ENCODE measurements at places on chromosomes 6 and 20.

- H3K27me3 ChIP-seq = no peaks in the 10 kb centered on the region
- no peak overlapping the region for H3K4me3 ChIP-seq
- no peak overlapping the region for H3K27ac ChIP-seq
- DNase-seq = no peak
Observed at GRCh38 chr6:88298066-88298845, 132.1 kb upstream of the CNR1 start.

- peaks cover 14% of the 10 kb centered on the region for H3K4me1 ChIP-seq
- peak overlapping the region; percentile 7 for H3K27ac ChIP-seq
- no peak for DNase-seq
- H3K27me3 ChIP-seq = no peaks in the 10 kb centered on the region
- no peaks in the 10 kb centered on the region for H3K36me3 ChIP-seq
Observed at GRCh38 chr20:59948212-59948611, 8.0 kb downstream of the FAM217B start.

- H3K27me3 ChIP-seq = no peaks in the 10 kb centered on the region
- peaks cover 13% of the 10 kb centered on the region for H3K36me3 ChIP-seq
- no peak overlapping the region for H3K4me3 ChIP-seq
Observed at GRCh38 chr20:62914970-62915457, 11.3 kb downstream of the DIDO1 start.

GRCh38 chr20:24485981-24486380, 16.6 kb downstream of the SYNDIG1 start:
- H3K4me1 ChIP-seq = no peaks in the 10 kb centered on the region
- H3K27ac ChIP-seq = no peak overlapping the region
- H3K4me3 ChIP-seq = no peak overlapping the region
- H3K36me3 ChIP-seq = no peaks in the 10 kb centered on the region
- DNase-seq = no peak

GRCh38 chr6:111727802-111728201, 122.1 kb upstream of the TRAF3IP2 start:
- no peaks in the 10 kb centered on the region for H3K4me1 ChIP-seq
- H3K36me3 ChIP-seq = no peaks in the 10 kb centered on the region
- no peak for DNase-seq
- H3K4me3 ChIP-seq = no peak overlapping the region

- no peaks in the 10 kb centered on the region for H3K27me3 ChIP-seq
- no peak overlapping the region for H3K4me3 ChIP-seq
- H3K36me3 ChIP-seq = no peaks in the 10 kb centered on the region
- no peaks in the 10 kb centered on the region for H3K4me1 ChIP-seq
Observed at GRCh38 chr6:113829696-113830045, 27.5 kb upstream of the MARCKS start.

DNA sequence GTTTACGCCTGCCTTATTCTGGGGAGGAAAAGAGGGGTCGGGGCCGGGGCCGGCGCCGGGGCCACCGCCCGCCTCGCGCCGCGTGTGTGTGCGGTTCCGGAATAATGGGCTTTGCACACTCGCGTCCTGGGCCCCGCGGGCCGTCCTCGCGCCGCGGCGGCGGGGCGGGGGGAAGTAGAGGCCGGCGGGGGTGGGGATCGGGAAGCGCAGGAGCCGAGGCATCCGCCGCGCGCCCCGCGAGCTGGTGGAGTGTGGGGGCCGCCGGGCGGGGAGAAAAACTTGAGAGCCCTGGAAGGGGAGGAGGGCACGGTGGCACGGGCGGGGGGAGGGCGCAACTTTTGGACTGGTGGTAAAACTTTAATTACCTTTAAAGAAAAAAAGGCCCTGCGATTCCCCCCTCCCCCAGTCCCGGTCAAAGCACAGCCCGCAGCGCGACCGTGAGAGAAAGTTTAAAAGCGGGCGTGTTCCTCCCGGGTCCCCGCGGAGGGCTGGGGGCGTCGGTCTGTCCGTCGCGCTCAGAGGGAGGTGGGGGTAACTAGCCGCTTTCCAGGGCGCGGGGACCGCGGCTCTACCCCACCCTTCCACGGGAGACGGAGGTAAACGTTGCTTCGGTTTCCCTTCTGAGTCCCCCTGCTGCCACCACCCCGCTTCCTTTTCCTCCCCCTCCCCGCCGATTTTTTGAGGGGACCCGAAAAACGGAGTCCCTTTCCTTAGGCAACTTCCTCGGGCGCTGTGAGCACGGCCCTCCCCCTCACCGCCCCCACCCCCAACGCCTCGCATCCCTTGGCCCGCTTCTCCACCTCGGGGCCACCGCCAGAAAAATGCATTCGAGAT, 1.9 kb downstream of the L3MBTL3 start:
- H3K4me3 ChIP-seq = peak overlapping the region; percentile 78
- peak overlapping the region; percentile 84 for H3K27ac ChIP-seq
- H3K4me1 ChIP-seq = no peaks in the 10 kb centered on the region
- no peaks in the 10 kb centered on the region for H3K27me3 ChIP-seq
- H3K36me3 ChIP-seq = no peaks in the 10 kb centered on the region

DNA sequence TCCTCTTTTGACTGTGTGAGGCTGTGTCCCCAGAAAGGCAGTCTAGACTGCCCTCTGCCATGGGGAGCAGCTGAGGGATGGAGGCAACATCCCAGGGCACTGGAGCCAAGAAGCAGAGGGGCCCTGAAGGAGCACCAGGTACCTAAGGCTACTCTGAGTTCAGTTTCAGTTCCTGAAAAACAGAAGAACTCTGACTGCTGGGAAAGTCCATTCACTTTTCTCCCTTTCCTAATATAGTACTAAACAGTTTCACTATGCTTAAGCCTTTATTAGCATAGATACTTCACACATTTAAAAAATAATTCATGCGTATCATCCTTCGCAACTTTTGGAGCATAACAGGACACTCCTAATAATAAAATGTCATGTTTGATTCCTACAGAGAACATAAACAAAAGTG, 130.0 kb downstream of the FOXC1 start:
- H3K4me3 ChIP-seq = no peak overlapping the region
- no peaks in the 10 kb centered on the region for H3K27me3 ChIP-seq
- no peaks in the 10 kb centered on the region for H3K36me3 ChIP-seq

- no peaks in the 10 kb centered on the region for H3K36me3 ChIP-seq
- H3K27me3 ChIP-seq = no peaks in the 10 kb centered on the region
- no peaks in the 10 kb centered on the region for H3K4me1 ChIP-seq
Observed at GRCh38 chr6:83893024-83893423, 33.5 kb downstream of the CYB5R4 start.

DNA sequence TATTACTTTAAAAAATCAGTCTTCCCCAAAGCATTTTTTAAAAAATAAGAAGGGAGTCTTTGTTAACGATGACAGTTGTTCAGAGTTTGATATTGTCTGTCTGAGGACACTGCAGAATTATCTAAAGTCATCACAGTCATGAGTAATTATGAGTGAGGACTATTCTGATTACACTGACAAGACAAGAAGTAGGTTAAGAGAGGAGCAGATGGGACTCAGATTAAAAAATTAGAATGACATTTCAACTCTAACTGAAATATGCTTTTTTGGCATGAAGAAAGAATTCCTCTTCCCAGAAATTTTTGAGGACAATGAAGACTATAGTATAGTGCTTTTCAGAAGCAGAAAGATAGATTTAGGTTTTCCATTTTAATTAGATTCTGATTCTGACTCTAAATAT, 456.5 kb downstream of the EPHA7 start:
- H3K27ac ChIP-seq = no peak overlapping the region
- H3K4me3 ChIP-seq = no peak overlapping the region
- H3K4me1 ChIP-seq = no peaks in the 10 kb centered on the region
- no peaks in the 10 kb centered on the region for H3K27me3 ChIP-seq
- H3K36me3 ChIP-seq = no peaks in the 10 kb centered on the region

GRCh38 chr6:151205721-151206600, 33.8 kb upstream of the AKAP12 start:
- no peaks in the 10 kb centered on the region for H3K4me1 ChIP-seq
- no peaks in the 10 kb centered on the region for H3K27me3 ChIP-seq
- no peaks in the 10 kb centered on the region for H3K36me3 ChIP-seq
- no peak for DNase-seq
- H3K4me3 ChIP-seq = no peak overlapping the region

- no peak overlapping the region for H3K27ac ChIP-seq
- no peak for DNase-seq
- no peaks in the 10 kb centered on the region for H3K4me1 ChIP-seq
- H3K36me3 ChIP-seq = peaks cover 5% of the 10 kb centered on the region
- no peak overlapping the region for H3K4me3 ChIP-seq
Observed at GRCh38 chr6:170280689-170281045, 10.2 kb downstream of the DLL1 start.

GRCh38 chr6:120303527-120303926, 954.0 kb upstream of the MAN1A1 start:
- H3K36me3 ChIP-seq = no peaks in the 10 kb centered on the region
- DNase-seq = no peak
- H3K4me3 ChIP-seq = no peak overlapping the region
- H3K4me1 ChIP-seq = no peaks in the 10 kb centered on the region

DNA sequence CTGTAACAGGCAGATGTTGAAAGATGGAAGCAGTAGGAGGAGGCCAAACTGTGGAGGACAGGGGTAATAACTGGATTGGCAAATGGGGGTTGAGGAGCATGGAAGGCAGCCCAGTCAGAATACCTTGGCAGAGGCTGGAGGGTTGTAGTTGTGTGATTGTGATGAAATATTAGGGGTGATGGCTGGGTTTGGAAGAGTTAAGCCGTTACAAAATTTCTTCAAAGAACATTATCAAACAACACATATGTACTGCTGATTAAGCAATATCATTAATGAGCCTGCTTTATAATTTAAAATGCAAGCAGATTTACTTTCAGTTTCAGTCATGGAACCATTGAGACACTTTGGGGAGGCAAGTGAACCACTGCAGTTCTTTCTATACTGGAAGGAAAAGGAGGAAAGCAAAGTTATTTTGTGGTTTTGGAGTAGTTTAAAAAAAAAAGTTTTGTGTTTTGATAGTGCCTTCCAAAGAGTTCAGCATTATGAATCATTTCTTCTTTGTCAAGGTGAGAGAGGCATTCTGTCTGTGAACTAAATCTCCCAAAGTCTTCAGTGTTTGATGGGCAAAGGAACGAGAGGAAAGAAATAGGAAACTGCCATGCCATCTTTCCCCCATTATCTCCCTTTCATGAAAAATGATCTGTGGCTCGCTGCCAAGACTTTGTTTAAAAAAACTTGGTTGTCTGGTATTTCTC, 20.7 kb downstream of the FOXO3 start:
- no peaks in the 10 kb centered on the region for H3K36me3 ChIP-seq
- H3K4me1 ChIP-seq = peaks cover 22% of the 10 kb centered on the region
- peak; percentile 42 for DNase-seq
- H3K4me3 ChIP-seq = no peak overlapping the region
- no peaks in the 10 kb centered on the region for H3K27me3 ChIP-seq
